ENCODE measurements at places on chromosomes 16 and 17.
A peak's percentile ranks its signal among the peaks of the same experiment; 100 is the strongest.

GRCh38 chr17:19652595-19652994, 4.0 kb downstream of the ALDH3A2 start:
- no peak for DNase-seq

GRCh38 chr17:57050306-57050705, 34.7 kb upstream of the AKAP1 start:
- no peak for DNase-seq

GRCh38 chr17:58388302-58389190, 28.8 kb downstream of the RNF43 start:
- no peak for DNase-seq

GRCh38 chr17:75970011-75970523, 8.9 kb downstream of the ACOX1 start:
- no peak for DNase-seq

- DNase-seq = peak; percentile 48
Measured at GRCh38 chr17:57114085-57114673, 29.1 kb downstream of the AKAP1 start.

- DNase-seq = no peak
Measured at GRCh38 chr16:73711406-73712080, 585.1 kb upstream of the PSMD7 start.

DNA sequence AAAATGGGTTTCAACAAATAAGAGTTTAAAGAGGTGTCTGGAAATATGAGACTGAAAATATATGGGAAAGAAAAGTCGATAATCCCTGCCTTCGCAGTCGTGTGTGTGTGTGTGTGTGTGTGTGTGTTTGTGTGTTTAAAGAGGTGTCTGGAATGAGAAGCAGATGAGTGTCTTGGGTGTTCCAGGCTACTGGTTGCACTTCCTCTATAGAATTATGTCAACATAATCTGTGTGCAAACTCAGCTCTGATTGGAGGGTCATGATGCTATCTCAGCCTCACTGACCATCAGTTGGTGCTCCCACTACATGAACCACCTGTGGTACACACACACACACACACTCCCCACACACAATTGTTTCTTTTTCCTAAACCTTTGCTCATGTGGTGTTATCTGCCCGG, 347.3 kb downstream of the NPIPA8 start:
- DNase-seq = no peak

GRCh38 chr17:64218066-64218465, 45.0 kb downstream of the TEX2 start:
- DNase-seq = peak; percentile 28

GRCh38 chr17:65966072-65966695, 225.7 kb downstream of the CEP112 start:
- DNase-seq = no peak

- no peak for DNase-seq
Measured at GRCh38 chr16:81530814-81531213, 86.2 kb downstream of the CMIP start.

GRCh38 chr17:37310940-37311339, 64.8 kb upstream of the C17orf78 start:
- DNase-seq = no peak

DNA sequence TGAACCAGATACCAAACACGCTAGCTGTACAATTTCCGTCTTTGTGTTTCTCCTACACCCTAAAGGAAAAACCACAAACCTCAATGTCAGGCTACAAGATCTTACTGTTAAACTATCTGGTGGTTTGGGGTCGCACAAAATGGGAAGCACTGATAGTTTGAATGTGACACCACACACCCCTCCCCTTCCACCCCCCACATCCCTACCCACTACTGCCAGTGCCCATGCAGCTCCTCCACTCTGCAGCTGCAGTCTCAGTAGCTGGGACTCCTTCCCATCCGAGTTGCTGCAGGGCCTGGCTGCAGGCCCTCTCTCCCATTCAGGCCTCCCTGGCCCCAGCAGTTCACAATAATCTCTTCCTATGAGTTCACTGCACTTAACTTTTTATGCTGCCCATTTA, 18.4 kb downstream of the TRAP1 start:
- no peak for DNase-seq

DNA sequence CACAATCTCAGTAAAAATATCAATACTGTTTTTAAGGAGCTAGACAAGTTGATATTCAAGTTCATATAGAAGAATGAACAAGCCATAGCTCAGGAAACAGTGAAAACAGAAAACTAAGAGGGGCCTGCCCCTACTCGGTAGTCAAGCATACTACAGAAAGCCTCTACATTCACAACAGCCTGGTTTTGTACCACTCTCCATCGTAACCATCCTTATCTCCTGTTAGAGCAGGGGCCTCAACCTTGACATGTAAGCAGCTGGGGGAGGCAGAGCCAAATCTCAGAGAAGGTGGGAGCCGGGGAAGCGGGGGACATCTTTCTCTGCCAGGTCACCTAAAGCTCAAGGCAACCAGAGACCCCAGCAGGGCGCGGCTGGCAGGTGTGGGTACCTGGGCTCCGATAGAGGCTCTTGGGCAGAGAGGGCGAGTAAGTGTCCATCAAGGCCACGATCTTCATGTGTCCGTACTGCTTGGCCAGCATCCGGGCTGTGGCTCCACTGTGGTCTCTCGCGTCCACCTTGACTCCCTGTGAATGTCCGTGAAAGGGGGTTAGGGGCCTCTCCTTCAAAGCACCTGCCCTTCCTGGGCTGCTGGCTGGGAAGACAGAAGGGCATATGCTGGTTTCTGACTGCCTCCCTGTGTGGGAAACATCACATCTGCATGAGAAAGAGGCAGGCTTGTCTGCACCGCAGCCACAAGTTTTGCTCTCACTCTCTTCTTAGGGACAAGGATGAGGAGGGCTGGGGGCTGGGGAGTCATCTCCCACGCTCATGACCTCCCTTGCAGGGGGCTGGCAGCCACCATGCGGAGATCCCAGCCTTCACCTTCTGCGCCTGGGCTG, 20.2 kb downstream of the ANKS3 start:
- no peak for DNase-seq

- DNase-seq = no peak
Measured at GRCh38 chr16:3755249-3755648, 37.9 kb upstream of the TRAP1 start.

DNA sequence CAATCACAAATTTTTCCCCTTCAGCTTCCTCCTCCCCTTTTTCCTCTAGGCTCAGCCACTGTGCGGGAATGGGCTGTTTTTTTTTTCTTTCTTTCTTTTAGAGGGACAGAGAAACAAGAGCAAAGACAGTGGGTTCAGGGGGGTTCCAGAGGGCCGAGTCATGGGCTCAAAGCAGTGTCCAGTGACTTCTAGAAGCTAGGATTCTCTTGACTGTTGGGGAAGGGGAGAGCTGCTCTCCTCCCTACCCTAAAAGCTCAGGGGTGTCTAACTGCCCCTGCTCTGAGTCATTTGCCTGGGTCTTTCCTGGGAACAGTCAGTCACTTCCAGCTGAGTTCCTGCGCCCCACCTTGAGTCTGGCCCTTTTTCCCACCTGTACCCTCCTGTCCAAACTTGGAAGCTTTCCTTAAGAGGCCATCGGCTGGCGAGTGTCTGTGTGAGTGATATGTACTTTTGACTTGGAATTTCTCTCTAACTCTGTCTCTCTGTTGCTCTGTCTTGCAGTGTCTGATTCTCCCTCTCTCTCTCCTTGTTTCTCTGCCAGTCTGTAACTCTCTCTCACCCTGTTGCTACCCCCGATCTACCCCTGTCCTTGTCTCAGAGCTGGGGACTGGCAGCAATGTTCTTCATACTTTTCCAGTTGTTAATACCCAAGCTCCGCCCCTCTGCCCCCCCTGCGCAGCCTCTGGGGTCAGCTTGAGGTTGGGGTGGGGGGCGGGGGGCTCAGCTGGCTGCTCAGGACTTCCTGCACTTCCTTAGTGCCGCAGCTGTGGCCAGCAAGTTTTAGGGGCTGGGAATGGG, 2.4 kb downstream of the THRA start:
- DNase-seq = no peak

- DNase-seq = no peak
Measured at GRCh38 chr17:73758245-73758644, 114.0 kb upstream of the SDK2 start.

- no peak for DNase-seq
Measured at GRCh38 chr17:75917141-75917916, 12.6 kb upstream of the MRPL38 start.

DNA sequence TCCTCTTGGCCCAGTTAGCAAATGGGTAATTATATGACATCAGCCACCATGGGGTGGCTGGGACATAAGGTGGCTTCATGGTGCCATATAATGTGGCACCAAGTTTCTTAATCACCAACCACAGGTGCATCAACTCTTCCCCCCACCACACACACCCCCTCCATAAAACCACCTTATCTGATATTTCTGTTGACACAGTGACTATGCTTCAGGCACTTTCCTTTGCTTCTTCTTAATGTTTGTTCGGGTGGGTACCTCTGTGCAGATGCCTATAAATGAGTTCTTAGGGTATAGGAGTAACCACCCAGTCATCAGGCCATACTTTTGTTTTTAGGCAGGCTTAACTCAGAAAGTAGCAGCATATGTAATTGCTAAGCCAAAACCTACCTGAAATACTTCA, 29.5 kb downstream of the RNF43 start:
- no peak for DNase-seq

DNA sequence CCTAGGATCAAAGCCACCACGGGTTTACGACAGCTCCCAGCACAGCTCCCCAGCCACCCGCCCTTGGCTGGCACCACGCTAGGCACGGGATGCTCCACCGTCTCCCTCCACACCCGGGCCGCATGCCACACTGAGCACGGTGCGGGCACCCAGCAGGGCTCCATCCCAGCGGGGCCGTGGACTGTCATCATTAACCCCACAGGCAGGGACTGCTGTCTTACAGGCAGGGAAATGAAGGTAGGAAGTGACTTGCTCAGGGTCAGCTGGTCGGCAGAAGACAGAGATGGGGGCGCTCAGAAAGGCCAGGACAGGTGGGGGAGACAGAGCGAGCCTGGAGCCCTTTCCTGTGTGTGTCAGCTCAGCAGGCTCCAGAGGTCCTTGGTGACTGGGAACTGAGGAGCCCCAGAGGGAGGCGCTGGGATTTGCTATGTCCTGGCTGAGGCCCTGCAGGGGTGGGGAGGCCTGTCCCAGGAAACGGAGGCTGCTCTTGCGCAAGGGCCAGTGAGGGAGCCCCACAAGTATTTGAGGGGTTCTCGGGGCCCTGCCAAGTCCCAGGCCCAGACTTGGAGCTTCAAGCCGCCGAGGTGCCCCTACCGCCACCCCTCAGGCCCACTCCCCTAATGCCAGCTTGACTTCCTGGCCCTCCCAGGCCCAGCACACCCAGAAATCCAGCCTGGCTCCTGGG, 3.2 kb downstream of the UBALD1 start:
- DNase-seq = no peak

- DNase-seq = no peak
Measured at GRCh38 chr16:84507011-84507982, 2.8 kb upstream of the MEAK7 start.

GRCh38 chr16:66529475-66529874, 20.4 kb downstream of the TK2 start:
- no peak for DNase-seq

DNA sequence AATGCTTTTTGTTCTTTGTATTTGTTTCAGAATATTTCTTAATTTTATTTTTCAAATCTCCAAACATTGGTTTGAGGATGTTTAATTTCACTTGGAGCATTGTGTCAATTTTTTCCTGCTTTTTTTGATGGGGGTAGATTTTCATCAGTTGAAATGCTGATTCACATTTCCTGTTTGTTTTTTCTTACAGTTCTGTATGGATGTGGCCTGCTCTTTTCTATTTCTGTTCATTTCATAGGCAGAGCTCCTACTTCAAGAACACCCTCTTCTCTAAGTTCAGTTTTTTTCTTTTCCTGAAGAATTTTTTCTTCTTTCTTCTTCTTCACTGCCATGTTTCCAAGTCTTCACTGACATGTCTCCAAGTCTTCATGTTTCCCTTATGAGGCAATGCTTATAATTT, 8.8 kb downstream of the MBTD1 start:
- DNase-seq = no peak

GRCh38 chr16:83882163-83882885, 16.6 kb upstream of the MLYCD start:
- no peak for DNase-seq

DNA sequence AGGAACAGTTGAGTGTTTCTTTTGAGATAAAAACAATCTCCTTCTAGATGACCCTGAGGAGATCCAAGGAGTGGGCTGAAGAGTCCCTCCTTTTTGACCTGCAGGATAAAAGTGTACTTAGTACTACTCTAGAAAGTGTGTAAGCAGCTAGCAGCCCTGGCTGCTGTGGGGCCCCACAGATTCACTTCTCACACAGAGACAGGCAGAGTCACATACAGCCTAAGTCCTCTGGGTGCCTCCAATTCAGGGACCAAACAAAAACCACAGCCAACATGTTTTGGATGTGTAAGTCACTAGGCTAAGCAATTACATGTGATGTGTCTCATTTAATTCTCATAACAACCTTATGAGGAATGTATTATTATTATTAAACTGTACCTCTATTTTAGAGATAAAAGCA, 97.1 kb downstream of the TMEM100 start:
- DNase-seq = no peak

GRCh38 chr16:57013229-57013628, 23.9 kb downstream of the NLRC5 start:
- no peak for DNase-seq

- peak; percentile 48 for DNase-seq
Measured at GRCh38 chr17:55641676-55642081, 81.0 kb downstream of the TMEM100 start.

- no peak for DNase-seq
Measured at GRCh38 chr17:38558728-38559050, 47.1 kb downstream of the SRCIN1 start.

DNA sequence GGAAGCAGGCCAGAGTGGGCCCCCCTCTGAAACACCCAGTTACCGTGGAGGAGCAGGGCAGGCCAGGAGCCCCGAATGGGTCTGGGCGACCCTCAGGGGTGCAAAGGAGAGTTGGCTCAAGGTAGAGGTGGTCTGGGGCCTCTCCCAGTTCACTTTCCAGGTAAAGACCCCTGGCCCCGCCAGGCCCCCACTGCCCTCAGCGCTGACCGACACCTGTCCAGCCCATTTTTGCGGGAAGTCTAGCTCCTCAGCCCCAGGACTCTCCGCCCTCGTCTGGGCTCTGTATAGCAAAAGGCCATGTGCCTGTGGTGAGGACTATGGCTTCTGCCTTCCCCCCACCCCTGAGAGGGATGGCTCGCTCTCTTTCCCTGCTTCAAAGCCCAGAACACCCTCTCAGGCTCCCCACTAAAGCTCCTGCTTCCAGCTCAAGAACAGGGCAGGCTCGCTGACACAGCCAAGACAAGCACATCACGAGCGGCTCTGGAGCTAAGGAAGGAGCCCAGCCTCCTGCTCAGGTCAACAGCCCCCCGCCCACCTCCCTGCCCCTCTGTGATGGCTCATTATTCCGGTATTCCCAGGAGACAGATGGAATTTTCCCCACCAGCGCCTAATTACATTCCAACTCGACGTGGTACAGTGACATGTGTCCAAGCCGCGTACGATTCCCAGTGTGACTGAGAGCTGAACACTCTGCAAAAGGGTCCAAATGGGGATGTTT, 59.4 kb downstream of the RTN4RL1 start:
- no peak for DNase-seq

DNA sequence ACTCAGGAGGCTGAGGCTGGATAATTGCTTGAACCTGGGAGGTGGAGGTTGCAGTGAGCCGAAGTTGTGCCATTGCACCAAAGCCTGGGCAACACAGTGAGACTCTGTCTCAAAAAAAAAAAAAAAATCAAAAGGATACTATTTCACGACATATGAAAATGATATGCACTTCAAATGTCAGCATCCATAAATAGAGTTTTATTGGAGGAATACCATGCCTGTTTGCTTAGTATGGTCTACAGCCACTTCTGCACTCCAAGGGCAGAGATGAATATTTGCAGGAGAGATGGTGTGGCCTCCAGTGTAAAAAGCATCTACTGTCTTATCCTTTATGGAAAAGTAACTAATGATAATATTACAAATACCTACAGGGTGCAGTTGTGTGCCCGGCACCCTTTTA, 27.2 kb downstream of the ABCC6 start:
- no peak for DNase-seq

- no peak for DNase-seq
Measured at GRCh38 chr16:81669473-81670350, 109.4 kb upstream of the PLCG2 start.
